Caco-2 (cell line): ENCODE measurements at places on chromosomes 7 and 10. TPM values are rescaled to one million over a fixed set of nuclear protein-coding genes. Genes with fewer than 3 reads are reported as not detected.

GRCh38 chr10:120715171-120715570 is 136.0 kb upstream of the WDR11 start:
- H3K4me1 ChIP-seq: no peaks in the 10 kb centered on the region
- H3K27ac ChIP-seq: no peak overlapping the region
- no peak for DNase-seq
- no peaks in the 10 kb centered on the region; the same call in 1 of the 2 replicates for H3K27me3 ChIP-seq

- H3K27me3 ChIP-seq: no peaks in the 10 kb centered on the region
- H3K36me3 ChIP-seq: no peaks in the 10 kb centered on the region
- H3K4me1 ChIP-seq: peaks cover 31% of the 10 kb centered on the region
- H3K4me3 ChIP-seq: no peak overlapping the region
- peak overlapping the region; percentile 50 for H3K27ac ChIP-seq
Observed at GRCh38 chr7:29271319-29271658, 76.7 kb downstream of the CHN2 start.

GRCh38 chr7:145082366-145083161 is 246.7 kb upstream of the TPK1 start:
- no peak overlapping the region for H3K4me3 ChIP-seq
- H3K27me3 ChIP-seq: no peaks in the 10 kb centered on the region
- DNase-seq: no peak
- H3K4me1 ChIP-seq: no peaks in the 10 kb centered on the region

Gene UCN3
- total RNA-seq: not detected in 2 replicates

Gene SLC16A9
- 0.26 and 0.45 TPM in 2 replicates for total RNA-seq

Gene PLPP4
- 0.56 and 0.61 TPM in 2 replicates for total RNA-seq
